ENCODE measurements at places on chromosomes 12 and 14. TPM values are rescaled to one million over a fixed set of nuclear protein-coding genes. Genes with fewer than 3 reads are reported as not detected.

DNA sequence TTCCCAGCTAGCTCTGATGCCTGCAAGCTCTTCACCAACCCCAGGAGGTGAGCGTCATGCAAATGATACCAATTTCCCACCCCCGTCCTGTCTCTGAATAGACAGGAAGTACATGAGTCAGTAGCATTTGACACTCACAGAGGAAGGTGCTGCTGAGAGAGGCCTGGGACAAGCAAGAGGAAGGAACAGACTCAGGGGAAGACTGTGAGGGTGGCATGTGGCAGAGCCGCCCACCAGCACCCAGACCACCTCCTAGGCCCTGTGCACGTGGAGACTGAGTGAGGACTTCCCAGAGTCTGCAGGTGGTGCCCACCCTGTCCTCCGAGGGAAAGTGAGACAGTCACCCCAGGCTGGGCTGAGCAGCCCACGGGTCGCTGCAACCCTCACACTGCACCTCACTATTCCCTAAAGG, 199.5 kb upstream of the SFSWAP start:
- H3K4me1 ChIP-seq, result peaks cover 15% of the 10 kb centered on the region
- peak overlapping the region; percentile 44 for H3K27ac ChIP-seq
- H3K27me3 ChIP-seq, result no peaks in the 10 kb centered on the region
- peak; percentile 28 for DNase-seq

DNA sequence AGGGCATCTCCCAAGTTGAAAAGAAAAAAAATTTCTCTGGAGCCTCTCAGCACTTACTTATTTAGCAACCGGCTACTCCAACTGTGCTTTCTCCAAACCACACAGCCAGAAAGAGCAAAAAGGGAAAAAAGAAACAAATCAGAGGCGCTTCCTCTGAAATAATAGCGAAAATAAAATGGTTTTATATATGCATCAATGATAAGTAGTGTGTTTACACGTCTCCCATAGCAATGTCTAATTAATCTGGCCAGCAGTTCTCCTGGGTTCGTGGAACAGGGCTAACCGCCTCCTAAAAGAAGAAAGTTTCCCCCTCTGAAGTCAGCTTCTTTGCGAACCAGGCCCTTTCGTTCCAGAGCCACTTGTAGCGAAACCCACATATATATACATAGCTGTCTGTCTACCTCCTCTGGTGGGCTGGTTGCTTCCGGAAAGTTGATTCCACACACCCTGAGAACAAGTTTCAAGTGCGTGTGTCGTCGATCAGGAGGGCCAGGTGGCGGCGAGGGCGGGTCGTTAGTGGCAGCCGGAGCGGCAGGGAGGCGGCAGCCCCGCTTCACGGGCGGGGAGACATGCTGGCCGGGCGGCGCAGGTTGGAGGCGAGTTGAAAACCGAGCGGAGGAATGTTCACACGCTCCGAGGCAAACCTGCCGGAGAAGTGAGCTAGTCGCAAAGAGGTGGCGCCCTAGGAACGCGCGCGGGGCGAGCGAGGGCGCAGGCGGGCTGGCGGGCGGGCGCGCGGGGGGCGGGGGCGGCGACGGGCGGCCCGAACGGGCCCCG, 2.7 kb downstream of the PTHLH start:
- H3K27ac ChIP-seq, result no peak overlapping the region
- peaks cover 14% of the 10 kb centered on the region for H3K4me1 ChIP-seq
- H3K4me3 ChIP-seq, result peak overlapping the region; percentile 48
- peak; percentile 17 for DNase-seq
- H3K27me3 ChIP-seq, result peaks cover 91% of the 10 kb centered on the region
- H3K36me3 ChIP-seq, result no peaks in the 10 kb centered on the region

- no peaks in the 10 kb centered on the region for H3K36me3 ChIP-seq
- no peaks in the 10 kb centered on the region for H3K4me1 ChIP-seq
- no peak overlapping the region for H3K4me3 ChIP-seq
- no peak overlapping the region for H3K27ac ChIP-seq
Measured at GRCh38 chr14:39768589-39768988, 336.4 kb upstream of the FBXO33 start.

DNA sequence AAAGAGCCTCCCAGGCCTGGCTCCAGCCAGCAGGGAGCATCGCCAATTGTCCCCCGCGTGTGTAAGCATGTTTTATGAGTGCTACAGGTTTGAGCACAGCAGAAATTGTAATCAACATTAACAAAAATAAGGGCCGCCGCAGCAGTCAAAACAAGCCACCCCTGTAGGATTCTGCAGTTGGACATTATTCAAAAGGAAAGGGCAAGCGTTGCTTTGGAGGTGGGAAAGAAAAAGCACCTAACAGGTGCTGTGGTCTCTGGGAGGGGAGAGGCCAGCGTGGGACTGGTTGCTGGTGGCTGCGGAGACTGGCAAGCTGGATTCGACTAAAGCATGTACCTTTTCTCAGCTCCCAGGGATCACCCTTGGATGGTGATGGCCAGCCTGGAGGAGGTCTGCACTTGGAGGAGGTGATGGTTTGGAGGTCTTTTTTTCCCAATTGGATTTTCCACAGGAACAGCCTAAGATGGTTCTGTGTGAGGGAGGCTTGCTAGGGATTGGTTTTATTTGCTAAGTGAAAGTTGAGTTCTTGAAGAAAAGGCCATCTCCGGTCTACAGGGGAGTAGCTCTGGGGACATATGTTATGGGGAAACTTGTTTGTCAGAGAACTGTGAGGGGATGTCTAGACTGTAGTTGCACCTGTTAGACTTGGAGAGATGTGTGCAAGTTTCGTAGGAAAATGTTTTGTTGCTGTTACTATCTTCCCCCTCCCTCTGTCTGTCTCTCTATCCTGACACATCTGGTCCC, 2.0 kb downstream of the DYRK2 start:
- H3K4me1 ChIP-seq, result peaks cover 46% of the 10 kb centered on the region
- peaks cover 35% of the 10 kb centered on the region for H3K36me3 ChIP-seq
- H3K4me3 ChIP-seq, result peak overlapping the region; percentile 72

GRCh38 chr12:6057700-6058099, 66.8 kb downstream of the VWF start:
- H3K36me3 ChIP-seq, result no peaks in the 10 kb centered on the region
- H3K27me3 ChIP-seq, result peaks cover 8% of the 10 kb centered on the region
- DNase-seq, result no peak
- no peak overlapping the region for H3K27ac ChIP-seq

DNA sequence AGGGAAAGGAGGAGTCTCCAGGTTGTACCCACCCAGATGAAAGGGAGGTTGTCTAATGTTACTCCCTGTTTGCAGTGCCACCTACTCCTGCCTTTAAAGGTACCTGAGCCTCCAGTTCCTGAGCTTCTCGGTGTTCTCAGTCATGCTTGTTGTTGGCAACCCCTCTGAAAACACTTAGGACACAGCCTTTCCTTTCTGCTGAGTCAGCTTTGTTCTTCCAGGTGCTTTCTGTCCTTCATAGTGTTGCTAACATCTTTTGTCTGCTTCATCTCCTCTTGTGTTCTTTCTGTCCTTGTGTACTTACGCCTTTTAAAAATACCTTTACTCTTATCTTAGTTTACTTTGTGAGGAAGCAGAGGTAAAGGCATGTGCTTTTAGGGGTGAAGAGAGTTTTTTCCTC, 97.0 kb upstream of the NEDD1 start:
- H3K4me3 ChIP-seq, result no peak overlapping the region
- no peaks in the 10 kb centered on the region for H3K4me1 ChIP-seq
- H3K27me3 ChIP-seq, result no peaks in the 10 kb centered on the region
- no peak overlapping the region for H3K27ac ChIP-seq
- DNase-seq, result no peak
- H3K36me3 ChIP-seq, result no peaks in the 10 kb centered on the region

DNA sequence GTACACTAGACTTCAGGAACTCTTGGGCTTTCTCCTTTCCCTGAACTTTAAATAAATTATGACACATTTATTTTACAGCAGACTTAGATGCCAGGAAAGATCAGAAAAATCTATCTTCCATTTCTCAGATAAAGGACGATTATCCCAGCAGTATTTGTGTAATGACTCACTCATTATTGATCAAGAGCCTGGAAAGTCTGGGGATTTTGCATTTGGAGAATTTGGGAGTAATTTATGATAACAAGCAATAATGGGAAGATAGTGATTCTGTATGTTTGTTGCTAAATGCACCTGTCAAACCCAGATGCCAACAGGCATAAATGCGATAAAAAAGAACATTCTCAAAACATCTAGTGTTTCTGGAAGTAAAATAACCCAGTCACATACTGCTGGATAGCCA, 480.2 kb upstream of the ATP2B1 start:
- DNase-seq, result no peak
- H3K27ac ChIP-seq, result no peak overlapping the region
- peaks cover 4% of the 10 kb centered on the region for H3K27me3 ChIP-seq
- H3K36me3 ChIP-seq, result no peaks in the 10 kb centered on the region

GRCh38 chr12:41979574-41979973, 165.1 kb downstream of the GXYLT1 start:
- no peak overlapping the region for H3K27ac ChIP-seq
- H3K4me3 ChIP-seq, result no peak overlapping the region
- H3K27me3 ChIP-seq, result peaks cover 6% of the 10 kb centered on the region
- H3K36me3 ChIP-seq, result no peaks in the 10 kb centered on the region
- no peak for DNase-seq

DNA sequence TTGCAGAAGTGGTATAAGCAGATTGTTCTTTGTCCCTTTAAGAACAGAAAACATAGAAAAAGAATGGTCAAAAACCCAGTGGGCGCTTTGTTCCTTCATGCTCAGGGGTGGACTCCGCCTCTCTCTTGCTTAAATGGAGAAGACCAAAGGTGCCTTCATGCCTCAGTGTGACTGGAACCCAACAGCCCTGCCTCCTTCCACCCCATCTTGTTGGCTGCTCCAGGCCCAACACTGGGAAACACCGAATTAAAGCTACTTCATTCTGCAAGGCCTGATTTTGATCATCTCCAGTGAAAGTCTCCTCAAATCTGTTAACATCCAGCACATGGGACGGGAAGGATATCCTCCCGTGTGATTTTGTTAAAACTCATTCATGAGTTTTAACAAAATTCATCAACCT, 103.7 kb downstream of the BCL11B start:
- no peak overlapping the region for H3K27ac ChIP-seq
- H3K4me3 ChIP-seq, result no peak overlapping the region
- no peaks in the 10 kb centered on the region for H3K27me3 ChIP-seq
- peaks cover 34% of the 10 kb centered on the region for H3K36me3 ChIP-seq
- H3K4me1 ChIP-seq, result peaks cover 10% of the 10 kb centered on the region

DNA sequence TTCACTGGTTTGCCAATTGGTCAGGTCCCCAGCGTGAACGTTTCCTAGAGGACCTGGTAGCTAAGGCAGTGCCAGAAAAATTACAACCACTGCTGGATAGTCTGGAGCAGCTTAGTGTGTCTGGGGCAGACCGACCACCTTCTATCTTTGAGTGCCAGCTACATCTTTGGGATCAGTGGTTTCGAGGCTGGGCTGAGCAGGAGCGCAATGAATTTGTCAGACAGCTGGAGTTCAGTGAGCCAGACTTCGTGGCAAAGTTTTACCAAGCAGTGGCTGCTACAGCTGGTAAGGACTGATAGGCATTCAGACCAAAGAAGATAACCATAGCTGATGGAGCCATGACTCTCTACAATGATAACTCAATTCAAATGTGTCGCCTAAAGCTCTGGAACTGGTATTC, 2.5 kb downstream of the C14orf119 start:
- no peak overlapping the region for H3K4me3 ChIP-seq
- H3K27ac ChIP-seq, result no peak overlapping the region
- no peaks in the 10 kb centered on the region for H3K27me3 ChIP-seq
- H3K4me1 ChIP-seq, result peaks cover 29% of the 10 kb centered on the region
- H3K36me3 ChIP-seq, result peaks cover 27% of the 10 kb centered on the region

DNA sequence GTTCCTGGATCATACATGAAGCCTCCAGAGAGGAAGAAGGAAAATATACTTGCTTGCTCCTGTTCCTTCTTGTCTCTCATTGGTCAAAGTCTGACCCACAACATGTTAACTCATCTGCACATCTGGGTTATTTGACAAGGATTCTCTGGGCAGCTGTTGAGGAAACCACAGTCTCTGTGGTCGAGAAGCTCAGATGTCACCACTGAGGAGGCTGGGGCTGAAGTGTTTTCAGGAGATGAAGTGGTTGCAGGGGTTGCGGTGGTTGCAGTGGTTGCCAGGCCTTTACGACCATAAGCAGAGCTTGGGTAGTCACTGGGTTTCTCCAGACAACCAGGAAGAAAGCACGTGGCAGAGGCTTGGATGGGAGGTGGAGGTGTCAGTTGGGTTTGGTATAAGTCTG, 265.0 kb upstream of the LRIG3 start:
- DNase-seq, result no peak
- no peak overlapping the region for H3K27ac ChIP-seq
- no peaks in the 10 kb centered on the region for H3K27me3 ChIP-seq
- no peak overlapping the region for H3K4me3 ChIP-seq
- no peaks in the 10 kb centered on the region for H3K4me1 ChIP-seq
- no peaks in the 10 kb centered on the region for H3K36me3 ChIP-seq

DNA sequence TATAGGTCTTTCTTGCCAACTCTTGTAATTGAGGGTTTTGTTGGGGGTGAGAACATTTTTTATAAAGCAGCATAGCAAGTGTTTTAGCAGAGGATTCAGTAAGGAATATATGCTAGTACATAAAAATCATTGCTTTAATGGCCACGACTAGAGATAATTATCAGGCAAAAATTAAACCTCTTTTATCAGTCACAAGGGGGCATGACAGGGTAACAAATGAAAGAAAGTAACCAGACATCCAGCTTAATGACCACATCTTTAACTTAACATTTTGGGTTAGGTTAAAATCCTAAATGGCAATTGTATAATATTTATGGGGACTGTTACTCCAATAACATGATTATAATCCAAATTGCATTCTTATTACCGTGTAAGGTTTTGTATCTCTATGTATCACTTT, 119.6 kb downstream of the LRRIQ1 start:
- no peaks in the 10 kb centered on the region for H3K36me3 ChIP-seq
- no peak for DNase-seq
- H3K4me3 ChIP-seq, result no peak overlapping the region
- H3K4me1 ChIP-seq, result no peaks in the 10 kb centered on the region

- no peak overlapping the region for H3K27ac ChIP-seq
- no peaks in the 10 kb centered on the region for H3K27me3 ChIP-seq
- no peak for DNase-seq
- no peaks in the 10 kb centered on the region for H3K4me1 ChIP-seq
- no peaks in the 10 kb centered on the region for H3K36me3 ChIP-seq
Measured at GRCh38 chr14:32588448-32589320, 259.6 kb downstream of the AKAP6 start.

GRCh38 chr14:93709249-93709648, 79.0 kb downstream of the PRIMA1 start:
- no peak overlapping the region for H3K27ac ChIP-seq
- DNase-seq, result no peak
- no peaks in the 10 kb centered on the region for H3K4me1 ChIP-seq
- H3K36me3 ChIP-seq, result no peaks in the 10 kb centered on the region
- peaks cover 4% of the 10 kb centered on the region for H3K27me3 ChIP-seq

GRCh38 chr14:32567543-32568384, 238.7 kb downstream of the AKAP6 start:
- H3K36me3 ChIP-seq, result no peaks in the 10 kb centered on the region
- no peak for DNase-seq
- H3K4me1 ChIP-seq, result peaks cover 7% of the 10 kb centered on the region
- no peak overlapping the region for H3K4me3 ChIP-seq

The BATF gene
- total RNA-seq, result 7.8 TPM

The LRRIQ1 gene
- not detected for total RNA-seq

The INSM2 gene
- total RNA-seq, result not detected

The PLEKHG3 gene
- total RNA-seq, result 12.1 TPM

The TMEM132D gene
- total RNA-seq, result not detected

The VDR gene
- total RNA-seq, result 1.6 TPM

The CCND2 gene
- total RNA-seq, result 159 TPM

The SLC6A13 gene
- total RNA-seq, result 0.60 TPM
